ENCODE measurements at places on chromosomes 3 and 15. TPM values are rescaled to one million over a fixed set of nuclear protein-coding genes. Genes with fewer than 3 reads are reported as not detected.
A peak's percentile ranks its signal among the peaks of the same experiment; 100 is the strongest.

The NR2F2 gene
- 22.9 TPM for total RNA-seq

- DNase-seq = no peak
Measured at GRCh38 chr3:4061195-4061594, 242.0 kb upstream of the SETMAR start.

- no peak for DNase-seq
Measured at GRCh38 chr15:52857937-52858781, 68.0 kb upstream of the ONECUT1 start.

GRCh38 chr15:69013726-69014406 lies 629 bp upstream of the NOX5 start:
- no peak for DNase-seq

The P2RY14 gene
- not detected for total RNA-seq

DNA sequence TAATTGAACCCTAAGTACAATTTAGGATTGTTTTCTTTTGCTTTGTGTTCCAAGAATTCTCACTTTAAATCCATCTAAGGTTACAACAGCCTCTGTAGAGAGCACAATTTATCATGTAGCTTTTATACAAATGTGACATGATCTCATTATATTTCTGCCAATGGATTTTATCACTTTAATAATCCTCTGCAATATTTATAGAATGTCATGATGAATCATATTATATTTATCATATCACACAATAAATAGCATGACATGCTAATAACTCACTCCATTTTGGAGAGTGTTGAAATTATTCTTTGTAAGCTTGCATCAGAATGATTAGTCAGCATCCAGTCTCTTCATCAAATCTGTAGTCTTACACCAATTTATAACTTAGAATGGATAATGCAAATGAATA lies 280.6 kb upstream of the ZNF717 start:
- DNase-seq = no peak

DNA sequence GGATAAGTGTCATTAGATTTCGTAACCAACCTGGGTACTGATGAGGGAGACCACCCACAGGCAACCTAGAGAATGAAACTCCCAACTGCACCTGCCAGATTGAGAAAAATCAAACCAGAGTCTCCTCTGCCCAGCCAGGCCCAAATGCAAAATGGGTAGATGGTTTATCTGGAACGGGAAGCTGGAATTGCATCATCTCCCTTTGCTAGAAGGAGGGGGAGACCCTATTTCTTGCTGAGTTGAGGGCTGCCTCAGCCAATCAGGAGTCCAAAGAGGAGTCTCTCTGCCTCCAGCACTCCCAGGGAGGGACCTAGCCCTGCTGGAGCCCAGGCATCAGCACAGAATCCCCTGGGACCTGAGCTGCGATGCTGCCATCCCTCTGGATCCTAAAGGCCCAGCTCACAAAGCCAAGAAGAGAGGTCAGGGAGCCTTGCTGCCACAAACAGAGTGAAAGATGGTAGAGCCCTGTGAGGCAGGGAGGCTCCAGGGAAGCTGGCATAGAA lies 8.1 kb downstream of the RMDN3 start:
- DNase-seq = no peak

DNA sequence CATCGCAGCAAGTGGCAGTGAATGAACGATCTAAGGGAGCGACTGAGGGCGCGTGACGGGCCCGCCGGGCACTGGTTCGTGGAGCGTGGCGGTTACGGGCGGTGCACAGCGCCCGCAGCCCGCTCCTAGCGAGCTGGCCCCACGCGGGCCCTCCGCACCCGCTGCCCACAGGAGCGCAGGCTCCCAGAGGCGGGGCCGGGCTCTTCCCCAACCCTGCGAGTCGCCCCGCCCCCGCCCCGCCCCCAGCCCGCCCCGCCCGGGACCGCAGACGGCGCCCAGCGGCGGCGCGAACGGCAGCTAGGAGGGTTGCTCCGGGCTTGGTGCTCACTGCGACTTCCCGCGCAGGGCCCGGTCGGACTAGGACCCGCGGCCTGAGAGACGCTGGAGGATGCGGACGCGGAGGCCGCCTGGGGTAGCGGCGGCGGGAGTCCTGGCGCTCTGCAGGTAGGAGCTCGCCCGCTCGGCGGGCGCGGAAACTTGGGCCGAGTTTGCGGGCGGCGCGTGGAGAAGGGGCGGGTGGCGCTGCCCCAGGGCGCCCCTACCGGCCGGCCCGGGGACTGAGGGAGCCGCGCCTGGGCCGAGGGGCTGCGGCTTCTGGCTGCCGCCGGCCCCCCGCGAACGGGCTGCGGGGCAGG lies at the start of gene C15orf39:
Gene C15orf39, plus strand, starts transcription at position 267 of the 635 bp plus-strand sequence. CDS start 4,167 bp downstream, outside the sequence.
- no peak for DNase-seq

DNA sequence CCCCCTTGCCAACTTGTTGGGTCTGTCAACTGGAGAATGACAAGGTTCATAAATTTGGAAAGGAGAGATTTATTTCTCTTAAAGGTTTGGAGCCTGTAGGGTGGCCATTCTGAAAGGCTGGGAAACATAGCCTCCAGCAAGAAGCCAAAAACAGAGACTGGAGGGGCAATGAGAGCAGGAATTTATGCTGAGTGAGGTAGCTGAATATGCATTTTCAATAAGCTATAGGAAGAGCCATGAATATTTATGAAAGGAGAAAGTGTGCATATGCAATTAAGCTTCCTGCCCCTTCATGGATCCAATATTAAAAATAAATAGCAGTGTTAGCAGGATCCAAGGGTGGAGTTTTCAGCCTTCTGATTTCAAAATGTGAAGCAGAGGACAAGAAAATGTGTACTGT lies 306.1 kb upstream of the LRRC3B start:
- no peak for DNase-seq

The CNOT10 gene
- total RNA-seq = 27.0 TPM

GRCh38 chr3:57939775-57940174 lies 68.4 kb upstream of the FLNB start:
- DNase-seq = no peak

DNA sequence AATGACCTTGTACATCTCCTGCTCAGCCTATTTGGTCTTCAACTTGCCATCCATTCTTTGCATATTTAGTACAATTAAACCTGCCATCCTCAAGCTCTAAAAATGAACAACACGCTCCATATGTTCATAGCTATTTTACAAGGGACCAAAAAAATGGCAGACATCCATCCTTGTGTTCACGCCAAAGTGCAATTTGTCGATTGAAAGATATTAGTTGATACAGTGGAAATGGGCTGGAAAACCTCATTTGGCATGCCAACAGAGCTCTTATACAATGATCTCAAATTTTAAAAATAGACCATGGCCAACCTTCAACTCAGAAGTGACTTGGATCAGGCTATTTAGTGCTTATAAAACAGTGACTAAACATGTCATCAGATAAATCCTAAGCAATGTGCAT lies 413.6 kb upstream of the ARL6 start:
- no peak for DNase-seq

GRCh38 chr15:100464256-100464655 lies 64.5 kb downstream of the CERS3 start:
- DNase-seq = no peak

DNA sequence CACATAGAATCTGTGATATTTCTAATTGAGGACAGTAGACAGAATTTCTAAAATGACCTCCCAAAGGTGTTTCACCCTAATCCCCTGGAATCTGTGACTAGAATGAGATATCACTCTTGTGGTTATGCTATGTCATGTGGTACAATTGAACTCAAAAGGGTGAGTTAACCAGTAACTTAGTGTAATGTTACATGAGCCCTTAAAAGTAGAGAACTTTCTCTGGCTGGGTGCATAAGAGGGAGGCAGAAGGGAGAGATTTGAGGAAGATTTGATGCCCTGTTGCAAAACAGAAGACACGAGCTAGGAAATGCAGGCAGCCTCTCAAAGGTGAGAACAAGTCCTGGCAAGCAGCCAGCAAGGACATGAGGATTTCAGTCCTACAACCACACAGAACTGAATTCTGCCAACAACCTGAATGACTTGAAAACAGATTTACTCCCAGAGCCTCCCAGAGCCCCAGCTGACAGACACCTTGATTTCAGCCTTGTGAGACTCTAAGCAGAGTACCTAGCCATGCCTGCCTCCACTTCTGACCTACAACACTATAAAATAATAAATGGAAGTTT lies 160.3 kb downstream of the MTHFS start:
- peak; percentile 12 for DNase-seq

The GOLGA8S gene
- total RNA-seq = not detected

DNA sequence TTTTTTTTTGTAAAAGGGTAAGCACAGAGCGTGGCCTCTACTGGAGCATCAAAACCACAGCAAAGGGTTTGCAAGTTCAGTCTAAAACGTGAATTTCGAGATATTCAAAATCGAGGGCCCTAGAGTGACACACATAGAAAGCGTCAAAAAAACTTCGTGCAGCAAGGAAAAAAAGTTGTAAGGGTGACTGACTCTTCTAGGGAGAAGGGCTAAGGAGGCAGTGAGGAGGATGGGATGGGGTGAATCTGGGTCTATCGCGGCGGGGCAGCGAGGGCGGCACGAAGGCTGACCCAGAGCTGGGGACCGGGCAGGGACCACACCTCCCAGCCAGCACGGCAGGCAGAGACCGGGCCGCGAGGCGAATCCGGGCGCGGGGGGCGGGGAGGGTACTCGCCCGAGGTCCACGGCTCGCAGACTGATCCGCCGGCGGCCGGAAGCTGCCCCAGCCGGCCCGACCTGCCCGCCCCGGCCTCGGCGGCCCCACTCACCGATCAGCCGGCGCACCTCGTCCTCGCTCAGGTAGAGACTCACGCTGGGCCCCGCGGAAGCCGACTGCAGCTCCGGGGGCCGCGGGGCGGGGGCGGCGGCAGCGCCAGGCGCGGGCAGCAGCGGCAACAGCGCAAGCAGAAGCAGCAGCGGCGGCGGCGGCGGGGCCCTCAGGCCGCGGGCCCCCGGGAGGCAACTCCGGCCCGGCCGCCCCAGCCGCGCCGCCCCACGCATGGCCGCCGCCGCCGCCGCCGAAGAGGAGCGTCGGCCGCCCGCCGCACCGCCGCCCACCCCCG lies 533 bp downstream of the RYK start:
- no peak for DNase-seq

The REC114 gene
- total RNA-seq = not detected

The SCN10A gene
- not detected for total RNA-seq

- DNase-seq = no peak
Measured at GRCh38 chr3:57577801-57578200, 19.3 kb downstream of the ARF4 start.

DNA sequence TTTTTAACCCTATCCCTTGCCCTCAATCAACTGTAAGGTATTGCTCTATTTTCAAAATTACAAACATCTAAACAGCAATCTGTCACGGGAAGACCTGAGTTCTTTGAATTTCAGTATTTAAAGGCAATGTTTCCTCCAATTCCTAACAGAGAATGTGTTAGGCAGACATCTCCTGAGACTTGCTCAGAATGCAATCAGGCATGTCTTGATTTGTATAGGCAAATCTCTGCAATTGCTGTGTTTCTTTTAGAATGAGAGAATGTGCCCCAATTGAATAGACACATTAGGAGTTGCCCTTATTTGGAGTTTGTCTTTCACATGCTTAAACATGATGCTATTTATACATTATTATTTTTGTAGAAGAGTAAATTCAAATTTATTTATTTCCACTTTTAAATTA lies 205.6 kb downstream of the CADM2 start:
- DNase-seq = no peak

The LCTL gene
- total RNA-seq = 0.68 TPM

- DNase-seq = no peak
Measured at GRCh38 chr3:71815340-71816067, 30.6 kb upstream of the PROK2 start.

The GOLGA6L22 gene
- not detected for total RNA-seq

The MAN2C1 gene
- total RNA-seq = 141 TPM

GRCh38 chr15:86021281-86022264 lies 58.1 kb upstream of the AGBL1 start:
- DNase-seq = no peak

The PLSCR5 gene
- total RNA-seq = not detected

The COPG1 gene
- 173 TPM for total RNA-seq

DNA sequence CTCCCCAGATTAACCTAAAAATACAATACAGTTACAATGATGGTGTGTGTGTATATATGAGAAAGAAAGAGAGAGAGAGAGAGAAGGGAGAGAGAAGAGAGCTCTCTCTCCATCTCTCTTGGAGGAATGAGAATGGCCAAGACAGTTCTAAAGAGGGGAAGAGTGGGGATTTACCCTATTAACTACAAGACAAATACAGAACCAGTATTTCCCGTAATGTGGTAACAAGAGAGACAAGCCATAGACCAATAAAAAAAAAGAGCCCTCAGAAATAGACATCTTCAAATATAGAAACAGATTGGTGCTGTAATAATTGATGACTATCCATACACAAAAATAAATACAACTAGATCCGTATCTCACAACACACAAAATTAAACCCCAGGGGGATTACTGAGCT lies 87.0 kb downstream of the NSMCE3 start:
- DNase-seq = no peak

GRCh38 chr3:167166594-167167253 lies 213.4 kb downstream of the ZBBX start:
- no peak for DNase-seq

The ITGA11 gene
- 6.2 TPM for total RNA-seq

The CYP1A2 gene
- total RNA-seq = not detected

GRCh38 chr15:42152921-42153698 lies 3.3 kb downstream of the PLA2G4F start:
- DNase-seq = no peak

The MAGI1 gene
- total RNA-seq = 15.4 TPM

The ITIH3 gene
- not detected for total RNA-seq

The RBP2 gene
- total RNA-seq = not detected

DNA sequence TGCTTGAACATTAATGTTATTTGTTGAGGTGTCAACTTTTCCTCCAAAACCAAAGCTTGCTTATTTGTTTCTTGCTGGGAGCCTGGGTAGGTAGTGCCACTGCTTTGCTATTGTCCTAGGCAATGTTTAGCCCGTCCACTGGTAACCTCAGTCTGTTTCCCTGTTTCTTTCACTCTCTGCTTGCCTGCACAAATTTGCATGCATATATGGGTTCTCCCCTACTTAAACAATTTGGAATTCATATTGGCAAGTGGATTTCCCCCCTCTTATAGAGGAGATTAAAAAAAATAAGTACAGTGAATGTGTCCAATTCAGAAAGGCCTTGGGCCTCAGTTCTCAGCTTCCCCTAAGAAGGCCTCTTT lies 45.0 kb upstream of the BOC start:
- no peak for DNase-seq

GRCh38 chr15:68730471-68730919 lies 90.2 kb downstream of the ANP32A start:
- peak; percentile 32 for DNase-seq

GRCh38 chr3:177131927-177132636 lies 65.2 kb downstream of the TBL1XR1 start:
- no peak for DNase-seq

GRCh38 chr3:137641879-137642704 lies 122.0 kb upstream of the SOX14 start:
- DNase-seq = no peak

GRCh38 chr3:183534249-183534648 lies 21.3 kb downstream of the KLHL6 start:
- DNase-seq = peak; percentile 31

The ZNF860 gene
- 2.2 TPM for total RNA-seq

GRCh38 chr3:157417247-157417646 lies 19.4 kb upstream of the PTX3 start:
- no peak for DNase-seq

GRCh38 chr15:75649848-75650247 lies 2.1 kb downstream of the SNX33 start:
- DNase-seq = no peak

The GABRA5 gene
- total RNA-seq = not detected

- no peak for DNase-seq
Measured at GRCh38 chr3:13771496-13771895, 108.4 kb downstream of the WNT7A start.
